Caudate nucleus (tissue), 63 donors: ENCODE measurements at places on chromosomes 3 and 15.
A peak's percentile ranks its signal among the peaks of the same experiment; 100 is the strongest.

DNA sequence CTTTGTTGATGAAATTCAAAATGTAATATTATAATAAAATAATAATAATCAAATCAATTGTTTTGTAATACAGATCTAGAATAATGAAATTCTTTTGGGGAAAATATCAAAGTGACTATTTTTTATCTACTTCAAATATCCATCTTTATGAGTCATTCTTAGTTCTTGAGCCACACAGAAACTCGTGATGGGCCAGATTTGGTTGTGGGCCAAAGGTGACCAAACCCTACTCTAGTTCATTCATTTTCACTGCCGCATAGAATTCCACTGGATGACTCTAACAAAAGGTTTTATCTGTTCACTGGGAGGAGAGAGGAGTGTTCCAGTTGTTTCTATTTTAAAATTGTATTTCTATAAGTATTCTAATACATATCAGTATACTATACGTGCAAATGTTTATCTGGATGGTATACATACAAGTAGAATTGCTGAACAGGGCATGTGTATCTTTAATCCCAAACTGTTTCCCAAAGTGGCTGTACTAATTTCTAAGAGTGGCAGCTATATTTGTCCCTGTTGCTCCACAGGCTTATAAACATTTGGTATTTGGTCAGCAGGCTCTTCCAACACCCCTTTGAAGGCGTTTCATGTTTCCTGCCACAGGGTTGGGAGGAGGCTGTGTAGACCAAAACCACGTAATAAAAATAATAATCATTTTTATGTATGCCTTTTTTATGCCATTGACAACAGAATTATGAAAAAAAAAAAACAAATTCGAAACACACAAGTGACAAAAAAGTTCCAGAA lies 7.3 kb upstream of the RTP3 start:
- DNase-seq: no peak

DNA sequence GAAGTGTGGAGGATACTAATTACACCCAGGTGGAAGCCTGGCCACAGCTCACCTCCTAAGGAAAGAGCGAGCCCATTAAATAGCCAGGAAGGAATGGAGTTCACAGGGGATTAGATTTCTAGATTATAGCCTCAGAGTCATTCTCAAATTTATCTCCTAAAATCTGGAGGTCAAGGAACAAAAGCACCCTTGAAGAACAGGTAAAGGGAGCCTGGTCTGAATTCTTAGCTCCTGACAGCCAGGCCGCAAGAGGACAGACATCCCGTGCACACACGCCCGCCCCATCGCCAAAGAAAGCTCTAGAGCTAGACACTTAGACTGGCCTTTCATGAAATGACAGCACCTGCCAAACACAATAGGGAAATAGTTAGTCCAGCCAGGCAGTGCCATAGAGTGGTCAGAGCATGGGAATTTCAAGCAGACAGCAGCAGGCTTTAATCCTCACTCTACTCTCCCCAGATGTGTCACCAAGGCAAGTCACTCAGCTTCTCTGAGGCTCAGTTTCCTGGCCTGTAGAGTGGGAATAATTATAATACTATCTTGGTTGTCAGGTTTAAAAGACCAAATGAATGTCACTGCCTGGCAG lies 59.2 kb downstream of the LIPC start:
- DNase-seq: no peak

DNA sequence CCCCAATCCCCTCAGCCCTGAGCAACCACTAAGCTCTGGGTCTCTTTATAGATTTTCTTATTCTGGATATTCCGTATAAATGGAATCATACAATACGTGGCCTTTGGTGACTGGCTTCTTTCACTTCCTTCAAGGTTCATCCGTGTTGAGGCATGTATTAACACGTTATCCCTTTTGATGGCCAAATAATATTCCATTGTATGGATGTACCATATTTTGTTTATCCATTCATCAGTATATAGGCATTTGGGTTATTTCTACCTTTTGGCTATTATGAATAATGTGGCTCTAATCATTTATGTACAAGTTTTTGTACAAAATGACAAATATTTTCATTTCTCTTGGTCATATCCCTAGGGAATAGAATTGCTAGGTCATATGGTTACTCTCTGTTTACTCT lies 284.4 kb downstream of the FAM43A start:
- DNase-seq: no peak

- DNase-seq: no peak
These were observed 12.2 kb upstream of the ALDH1A3 start for GRCh38 chr15:100867433-100867832.

GRCh38 chr15:79972863-79973262 lies 1.9 kb upstream of the BCL2A1 start:
- no peak for DNase-seq

GRCh38 chr3:52254608-52255007 lies 9.0 kb downstream of the PPM1M start:
- DNase-seq: no peak

- no peak for DNase-seq
These were observed 48.0 kb upstream of the SCAANT1 start for GRCh38 chr3:63960048-63960711.

- no peak for DNase-seq
These were observed 130.1 kb downstream of the P2RY1 start for GRCh38 chr3:152964911-152965609.

DNA sequence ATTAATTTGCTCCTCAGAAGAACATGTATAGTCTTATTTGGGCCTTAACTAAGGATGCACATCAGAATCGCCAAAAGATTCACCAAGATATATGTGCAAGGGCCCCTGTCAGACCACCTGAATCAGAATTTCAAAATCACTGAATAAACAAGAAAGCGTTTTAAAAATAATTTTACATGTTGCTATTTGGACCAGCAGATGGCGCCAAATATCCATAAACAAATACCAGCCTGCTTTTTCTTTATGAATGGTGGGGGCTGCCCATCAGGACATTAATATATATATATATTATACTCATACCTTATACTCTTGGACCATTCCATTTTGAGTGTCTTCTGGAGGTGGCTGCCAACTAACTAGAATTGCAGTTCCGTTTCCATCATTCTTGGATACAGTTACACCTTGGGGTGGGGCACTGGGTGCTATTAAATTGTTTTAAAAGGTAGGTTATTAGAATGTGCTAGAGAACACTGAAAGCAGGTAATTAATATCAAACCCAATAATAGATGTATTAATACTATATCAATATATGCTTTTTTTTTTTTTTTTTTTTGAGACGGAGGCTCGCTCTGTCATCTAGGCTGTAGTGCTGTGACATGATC lies 1108.3 kb downstream of the ROBO1 start:
- no peak for DNase-seq

- peak; percentile 48 for DNase-seq
These were observed 826 bp downstream of the LRRC58 start for GRCh38 chr3:120348065-120348990.

DNA sequence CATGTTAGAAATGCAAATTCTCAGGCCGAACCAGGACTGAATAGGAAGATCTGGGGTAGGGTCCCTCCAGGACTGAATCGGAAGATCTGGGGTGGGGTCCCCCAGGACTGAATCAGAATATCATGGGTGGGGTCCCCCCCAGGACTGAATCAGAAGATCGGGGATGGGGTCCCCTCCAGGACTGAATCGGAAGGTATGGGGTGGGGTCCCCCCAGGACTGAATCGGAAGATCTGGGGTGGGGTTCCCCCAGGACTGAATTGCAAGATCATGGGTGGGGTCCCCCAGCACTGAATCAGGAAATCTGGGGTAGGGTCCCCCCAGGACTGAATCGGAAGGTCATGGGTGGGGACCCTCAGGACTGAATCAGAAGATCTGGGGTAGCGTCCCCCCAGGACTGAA lies 48.2 kb upstream of the TNK2 start:
- DNase-seq: no peak

DNA sequence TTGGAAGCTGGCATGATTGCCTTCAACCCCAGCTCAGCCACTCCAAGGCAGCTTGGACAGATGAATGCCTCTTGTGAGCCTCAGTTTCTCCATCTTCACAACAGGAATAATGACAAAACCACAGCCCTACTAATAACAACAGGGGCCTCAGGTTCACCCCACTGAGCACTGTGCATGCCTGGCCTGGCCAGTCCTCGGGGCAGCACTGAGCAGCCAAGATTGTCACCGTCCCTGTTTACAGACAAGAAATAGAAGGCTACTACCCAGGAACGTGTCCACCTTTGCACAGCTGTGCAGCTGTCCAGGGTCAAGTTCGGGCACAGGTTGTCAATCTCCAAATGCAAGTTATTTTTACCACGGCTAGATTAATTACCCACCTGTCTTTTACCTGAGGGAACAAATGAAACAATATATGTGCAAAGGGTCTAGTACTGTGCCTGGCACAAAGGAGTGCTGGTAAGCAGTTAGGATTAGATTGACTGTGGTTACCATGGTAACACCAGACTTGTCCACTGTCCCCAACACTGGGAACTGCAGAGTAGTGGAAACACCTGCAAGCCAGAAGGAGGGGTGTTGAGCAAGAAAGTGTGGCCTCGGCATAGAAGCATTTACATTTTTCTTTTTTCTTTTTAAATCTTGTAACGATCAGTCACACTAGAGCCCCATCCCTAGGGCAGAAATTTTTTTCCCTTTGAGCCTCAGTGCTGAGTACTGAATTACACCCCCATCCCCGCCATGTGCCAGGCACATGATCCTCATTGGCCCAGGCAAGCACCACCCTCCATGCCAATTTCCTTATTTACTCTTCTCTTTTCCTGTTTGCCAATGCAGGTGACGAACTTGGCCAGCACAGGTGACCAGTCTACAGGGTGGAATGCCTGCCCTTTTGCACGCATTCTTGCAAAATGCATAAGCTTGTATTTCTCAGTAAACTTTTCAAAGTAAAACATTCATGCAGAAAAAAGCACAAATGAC lies 66.3 kb upstream of the SLC6A6 start:
- no peak for DNase-seq

GRCh38 chr3:55690726-55691125 lies 203.6 kb upstream of the WNT5A start:
- no peak for DNase-seq

DNA sequence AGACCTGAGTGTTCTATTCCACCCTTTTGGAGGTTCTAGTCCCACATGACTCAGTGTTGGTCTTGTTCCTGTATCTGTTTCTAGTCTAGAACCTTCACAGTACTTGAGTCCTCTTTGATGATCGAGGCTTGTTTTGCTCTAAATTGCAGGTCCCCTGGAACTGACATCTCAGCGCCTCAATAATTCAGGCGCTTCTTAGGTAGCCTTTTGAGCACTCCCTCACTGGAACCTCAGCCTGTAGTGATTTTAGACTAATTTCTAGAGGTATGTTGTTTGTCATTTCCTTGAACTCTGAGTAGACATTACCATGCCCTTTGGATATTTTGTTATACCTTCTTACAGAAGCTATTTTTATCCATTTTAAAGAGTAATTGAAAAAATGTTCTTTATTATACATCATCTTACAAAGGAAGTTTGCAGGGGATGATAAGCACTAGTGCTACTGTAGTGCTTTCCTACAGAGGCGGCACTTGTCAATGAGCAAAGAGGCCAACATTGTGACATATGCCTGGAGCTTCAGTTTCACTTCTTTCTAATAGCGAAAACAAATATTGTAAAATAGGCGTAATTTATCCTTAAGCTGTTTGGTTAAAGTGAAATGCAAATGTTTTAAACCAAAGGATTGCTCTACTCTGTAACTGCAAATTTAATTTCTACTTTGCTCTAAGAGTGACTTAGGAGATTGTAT lies 75.7 kb downstream of the EFL1 start:
- no peak for DNase-seq

- DNase-seq: no peak
These were observed 2.6 kb upstream of the UBE2Q2 start for GRCh38 chr15:75840659-75841058.

DNA sequence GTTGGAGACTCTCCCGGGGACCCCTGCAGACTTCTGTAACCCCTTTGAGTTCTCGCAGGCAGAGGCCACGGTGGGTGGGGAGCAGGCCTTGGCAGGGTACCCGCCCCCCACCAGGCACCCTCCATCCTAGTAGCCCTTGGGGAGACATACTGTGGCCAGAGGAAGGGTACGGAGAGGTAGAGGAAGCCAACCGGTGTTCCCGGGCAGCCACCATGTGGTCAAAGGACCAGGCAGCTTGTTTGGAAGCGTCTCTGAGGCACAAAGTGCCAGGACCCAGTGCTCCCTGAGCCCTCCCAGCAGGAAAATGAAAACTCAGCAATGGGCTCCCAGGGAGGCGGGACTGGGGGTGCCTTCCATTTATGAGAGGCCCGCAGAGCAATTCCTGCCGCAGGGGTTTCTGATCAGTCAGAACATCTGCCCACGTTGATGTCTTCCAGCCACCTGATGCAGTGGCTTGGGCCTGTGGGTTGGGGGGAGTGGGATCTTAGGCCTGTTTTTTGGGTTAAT lies 53.0 kb upstream of the CGNL1 start:
- DNase-seq: no peak

- no peak for DNase-seq
These were observed 969.6 kb upstream of the ALCAM start for GRCh38 chr3:104396974-104397669.

DNA sequence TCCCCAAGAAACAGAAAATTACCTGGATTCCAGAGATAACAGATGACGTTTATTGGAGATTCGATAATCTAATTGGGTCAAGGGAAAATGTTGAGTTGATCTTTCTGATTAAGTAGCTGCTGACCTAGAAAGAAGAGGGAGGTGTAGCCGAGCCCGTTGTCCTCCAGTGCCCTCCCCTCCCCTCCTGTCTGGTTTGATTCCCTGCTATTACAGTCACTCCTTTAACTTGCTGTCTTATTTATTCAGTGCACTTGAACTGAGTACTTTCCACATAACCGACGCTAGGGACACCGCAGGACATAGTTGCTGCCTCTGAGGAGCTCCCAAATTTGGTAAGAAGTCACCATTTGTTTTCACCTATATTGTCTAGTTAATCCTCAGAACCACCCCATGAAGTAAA lies 103.7 kb downstream of the AQP9 start:
- DNase-seq: no peak

DNA sequence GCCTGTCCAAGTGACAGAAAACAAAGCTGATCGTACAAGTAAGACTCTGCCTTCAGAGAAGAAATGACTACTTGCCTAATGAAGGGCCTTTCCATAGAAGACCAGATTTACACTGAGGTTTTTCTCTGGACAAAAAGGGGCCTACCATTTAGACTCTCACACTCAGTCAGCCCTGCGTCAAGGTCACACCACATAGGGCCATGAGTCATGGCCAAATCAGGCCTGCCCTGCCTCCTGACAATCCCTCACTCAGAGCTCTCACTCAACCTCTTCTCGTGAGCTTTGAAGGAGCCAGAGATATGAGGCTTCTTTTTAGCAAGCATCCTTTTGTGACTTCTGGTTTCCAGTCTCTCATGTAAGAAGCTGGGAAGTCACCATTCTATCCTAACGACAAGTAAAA lies 68.1 kb upstream of the NMNAT3 start:
- DNase-seq: no peak

DNA sequence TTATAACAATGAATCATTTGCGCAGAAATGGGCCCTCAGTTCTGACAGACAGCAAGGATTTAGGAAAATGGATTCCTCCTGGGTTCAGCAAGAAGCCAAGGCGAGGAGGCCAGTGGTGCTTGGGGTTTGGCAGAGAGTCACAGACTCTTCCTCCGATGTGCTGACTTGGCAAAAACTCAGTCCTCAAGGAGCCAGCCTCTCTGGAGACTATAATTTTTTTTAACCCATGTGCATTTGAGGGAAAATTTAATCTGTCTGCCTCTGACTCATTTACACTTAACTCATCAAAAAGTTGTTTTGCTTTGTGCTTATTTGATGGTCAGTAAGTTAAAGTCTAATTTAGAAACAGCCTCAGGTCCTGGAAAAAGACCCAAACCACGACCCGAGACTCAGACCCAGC lies 34.2 kb upstream of the SLC24A5 start:
- DNase-seq: no peak

- no peak for DNase-seq
These were observed 27.5 kb downstream of the MASP1 start for GRCh38 chr3:187264021-187264420.

- DNase-seq: no peak
These were observed 35.8 kb upstream of the TSC22D2 start for GRCh38 chr3:150372320-150372719.

- no peak for DNase-seq
These were observed 18.1 kb upstream of the SLC22A13 start for GRCh38 chr3:38247366-38248035.
